ENCODE measurements at places on chromosomes 4 and X.

GRCh38 chrX:124293810-124294209 is 38.6 kb upstream of the TEX13D start:
- no peak for DNase-seq

GRCh38 chr4:109251396-109251795 is 51.1 kb downstream of the COL25A1 start:
- DNase-seq: no peak

DNA sequence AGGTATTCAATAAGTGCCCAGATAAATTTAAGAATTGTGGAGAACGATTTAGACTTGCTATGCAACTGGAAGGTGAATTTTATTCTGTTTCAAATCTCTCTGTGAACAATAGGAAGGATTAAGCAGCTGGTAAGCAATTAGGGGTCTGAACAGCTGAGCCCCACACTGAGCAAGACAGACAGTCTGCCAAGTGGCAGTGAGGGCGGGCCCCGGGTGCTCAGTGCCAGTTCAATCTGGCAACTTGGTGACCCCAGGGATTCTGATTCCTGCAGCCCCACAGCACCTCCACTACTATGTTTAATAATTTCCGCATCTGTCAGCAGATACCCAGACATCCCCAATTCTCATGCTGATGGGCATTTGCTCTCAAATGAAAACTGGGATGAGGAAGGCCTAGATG is 317.3 kb downstream of the PPP1R2C start:
- no peak for DNase-seq

- no peak for DNase-seq
Observed at GRCh38 chrX:63434665-63435064, 83.5 kb upstream of the SPIN4 start.

DNA sequence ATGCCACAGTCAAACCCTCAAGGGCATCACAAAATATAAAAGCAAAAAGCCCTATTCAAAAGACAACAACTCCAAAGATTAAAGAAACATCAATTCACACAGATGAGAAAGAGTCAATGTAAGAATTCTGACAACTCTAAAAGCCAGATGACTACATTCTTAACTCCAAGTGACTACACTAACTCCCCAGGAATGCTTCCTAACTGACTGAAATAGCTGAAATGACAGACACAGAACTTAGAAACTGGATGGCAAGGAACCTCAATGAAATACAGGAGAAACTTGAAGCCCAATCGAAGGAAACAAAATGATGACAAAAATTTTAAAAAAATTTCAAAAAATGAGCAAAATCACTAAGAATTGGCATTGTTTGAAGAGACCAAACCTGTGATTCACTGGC is 1047.6 kb upstream of the PCDH10 start:
- DNase-seq: no peak

GRCh38 chr4:74319470-74319869 is 11.2 kb downstream of the EPGN start:
- no peak for DNase-seq

DNA sequence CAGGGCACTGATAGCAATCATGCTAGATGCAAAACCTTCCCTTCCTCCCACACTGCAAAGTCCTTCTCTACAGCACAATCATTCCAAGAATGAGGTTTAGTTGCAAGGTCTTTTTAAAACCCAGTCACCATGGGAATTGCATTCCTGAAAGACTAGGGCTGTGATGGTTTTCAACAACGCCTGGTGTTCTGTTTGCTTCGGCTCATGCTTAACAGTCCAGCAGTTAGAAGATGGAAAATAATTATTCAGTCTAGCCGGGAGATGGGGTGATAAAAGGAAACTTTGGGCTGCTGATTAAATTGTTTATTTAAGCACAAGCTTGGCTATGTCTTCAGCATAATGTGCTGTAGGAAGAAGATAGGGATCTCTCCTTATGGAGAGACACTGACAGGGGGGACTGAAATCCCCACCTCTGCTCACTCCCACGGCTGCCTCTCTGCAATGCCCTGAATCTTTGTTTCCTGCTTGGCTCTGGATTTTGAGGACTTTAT is 211.4 kb downstream of the MID1IP1 start:
- no peak for DNase-seq

Data from activated CD4-positive, alpha-beta T cell treated with anti-CD3 and anti-CD28 coated beads for 48 hours (primary cell).